ENCODE measurements at places on chromosomes 13 and 19.

GRCh38 chr13:65582160-65582559 lies 1648.0 kb downstream of the PCDH9 start:
- no peak for DNase-seq

DNA sequence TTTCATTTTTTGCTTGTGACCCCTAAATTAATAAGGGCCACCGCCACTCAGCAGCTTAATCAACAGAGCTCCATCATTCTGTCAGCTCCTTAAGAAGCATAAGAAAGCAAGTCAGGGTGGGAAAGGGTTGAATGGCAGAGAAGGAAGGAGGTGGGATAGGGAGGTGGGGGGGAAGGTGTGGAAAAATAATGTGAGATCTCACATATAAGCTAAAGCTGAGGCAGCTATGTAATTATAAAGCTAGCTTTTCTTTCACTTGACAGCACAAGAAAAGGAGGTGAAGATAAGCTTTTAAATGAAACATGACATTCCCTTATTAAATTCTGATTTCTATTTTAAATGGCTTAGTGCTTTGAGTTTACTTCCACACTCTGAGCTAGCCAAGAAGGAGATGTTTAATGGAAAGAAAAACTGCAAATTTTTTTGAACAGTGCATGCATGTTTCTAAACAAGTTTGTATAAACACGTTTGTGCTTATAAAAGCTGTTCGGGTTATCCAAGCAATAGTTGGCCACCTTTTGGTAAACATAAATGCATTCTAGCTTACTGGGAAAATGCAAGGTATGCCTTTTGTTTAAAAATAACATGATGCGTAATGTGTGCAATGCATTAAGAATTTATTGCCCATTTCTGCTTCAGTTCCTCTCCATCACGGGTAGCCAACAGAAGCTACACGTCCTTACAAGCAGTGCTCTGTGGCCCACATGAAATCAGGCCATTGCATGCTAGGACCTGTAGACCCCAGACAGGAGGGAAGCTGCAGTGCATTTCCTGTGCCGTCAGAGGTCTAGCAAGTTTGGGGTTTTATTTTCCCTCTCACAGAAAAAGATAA lies 96.2 kb downstream of the LHFPL6 start:
- DNase-seq, result no peak

DNA sequence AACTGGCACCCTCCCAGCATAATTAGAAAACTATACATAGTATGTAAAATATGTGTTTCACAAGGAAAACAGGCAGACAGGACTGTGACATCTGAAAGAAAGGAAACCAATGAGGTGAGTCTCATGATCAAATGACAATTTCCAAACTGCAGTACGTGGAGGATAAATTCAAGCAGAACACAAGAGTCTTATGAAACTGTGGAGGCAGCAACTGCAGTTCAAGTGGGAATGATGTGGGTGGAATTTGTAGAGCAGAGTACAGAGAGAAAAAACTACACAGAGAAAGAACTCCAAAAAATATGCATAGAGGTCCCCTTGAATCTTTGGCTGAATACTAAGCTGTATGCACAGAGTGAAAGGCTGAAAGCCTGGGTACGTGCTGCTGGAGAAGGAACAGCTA lies 9.7 kb downstream of the SIGLEC6 start:
- no peak for DNase-seq

- DNase-seq, result no peak
Measured at GRCh38 chr13:97242755-97243497, 20.8 kb downstream of the MBNL2 start.

- DNase-seq, result no peak
Measured at GRCh38 chr13:89052699-89053098, 1381.5 kb downstream of the SLITRK5 start.

DNA sequence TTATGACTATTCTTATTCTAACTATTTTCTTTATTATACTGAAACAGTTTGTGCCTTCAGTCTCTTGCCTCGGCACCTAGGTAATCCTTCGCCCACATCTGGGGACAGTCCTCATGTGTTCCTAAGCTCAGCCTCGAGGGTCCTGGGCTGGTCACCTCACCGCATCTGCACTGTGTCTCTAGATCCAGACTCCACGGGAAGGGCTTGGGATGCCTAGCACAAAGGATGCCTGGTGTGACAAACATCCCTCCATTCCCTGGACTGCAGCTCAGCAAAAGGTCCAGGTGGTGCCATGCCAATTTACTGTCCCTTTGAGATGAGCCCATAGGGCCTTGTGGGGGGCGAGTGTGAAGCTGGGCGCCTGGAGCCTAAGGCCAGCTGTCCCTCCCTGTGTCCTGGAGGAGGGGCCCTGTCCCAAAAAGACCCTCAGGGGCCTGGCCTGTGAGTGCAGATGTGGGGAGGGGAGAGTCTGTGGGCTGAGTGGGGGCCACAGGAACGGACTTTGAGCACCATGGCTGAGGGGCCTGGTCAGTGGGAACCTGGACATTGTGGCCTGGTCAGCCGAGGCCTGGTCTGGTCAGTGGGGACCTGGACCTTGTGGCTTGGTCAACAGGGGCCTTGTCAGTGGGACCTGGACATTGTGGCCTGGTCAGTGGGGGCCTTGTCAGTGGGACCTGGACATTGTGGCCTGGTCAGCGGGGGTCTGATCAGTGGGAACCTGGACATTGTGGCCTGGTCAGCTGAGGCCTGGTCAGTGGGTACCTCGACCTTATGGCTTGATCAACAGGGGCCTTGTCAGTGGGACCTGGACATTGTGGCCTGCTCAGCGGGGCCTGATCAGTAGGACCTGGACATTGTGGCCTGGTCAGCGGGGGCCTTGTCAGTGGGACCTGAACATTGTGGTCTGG lies 45.1 kb upstream of the TPM4 start:
- DNase-seq, result no peak

DNA sequence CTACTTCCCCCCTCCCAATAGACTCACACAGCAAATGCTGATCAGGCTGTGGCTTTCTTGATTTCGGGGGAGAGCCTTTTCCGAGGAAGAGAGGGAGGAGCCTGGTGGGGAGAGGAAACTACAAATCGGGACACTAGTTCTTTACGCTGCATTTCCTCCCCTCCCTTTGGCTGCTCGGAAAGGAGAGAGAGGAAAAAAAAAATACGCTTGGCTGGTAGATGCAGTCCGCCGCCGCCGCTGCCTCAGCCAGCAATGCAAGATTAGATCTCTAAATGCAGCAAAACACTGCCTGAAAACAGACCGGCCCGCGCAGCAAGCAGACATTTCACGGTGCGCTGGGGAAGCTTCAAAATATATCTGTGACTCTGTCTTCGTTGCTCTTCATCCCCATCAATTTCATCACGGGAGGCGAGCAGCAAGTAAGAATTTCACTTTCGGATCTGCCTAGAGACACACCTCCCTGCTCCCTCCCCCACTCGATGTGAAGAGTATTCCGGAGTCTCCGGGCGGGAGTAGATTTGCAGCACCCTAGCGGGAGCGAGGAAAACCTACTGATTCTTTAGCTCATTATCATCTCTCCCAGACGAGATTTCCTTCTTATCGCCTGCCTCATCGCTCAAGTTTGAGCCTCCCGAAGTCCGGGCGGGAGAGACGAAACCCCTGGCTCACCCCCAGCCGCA lies at the start of gene PCDH17:
TSS of gene PCDH17 (plus strand) at position 149 of the 680 bp plus-strand sequence. CDS start 803 bp downstream, outside the sequence.
- DNase-seq, result no peak

DNA sequence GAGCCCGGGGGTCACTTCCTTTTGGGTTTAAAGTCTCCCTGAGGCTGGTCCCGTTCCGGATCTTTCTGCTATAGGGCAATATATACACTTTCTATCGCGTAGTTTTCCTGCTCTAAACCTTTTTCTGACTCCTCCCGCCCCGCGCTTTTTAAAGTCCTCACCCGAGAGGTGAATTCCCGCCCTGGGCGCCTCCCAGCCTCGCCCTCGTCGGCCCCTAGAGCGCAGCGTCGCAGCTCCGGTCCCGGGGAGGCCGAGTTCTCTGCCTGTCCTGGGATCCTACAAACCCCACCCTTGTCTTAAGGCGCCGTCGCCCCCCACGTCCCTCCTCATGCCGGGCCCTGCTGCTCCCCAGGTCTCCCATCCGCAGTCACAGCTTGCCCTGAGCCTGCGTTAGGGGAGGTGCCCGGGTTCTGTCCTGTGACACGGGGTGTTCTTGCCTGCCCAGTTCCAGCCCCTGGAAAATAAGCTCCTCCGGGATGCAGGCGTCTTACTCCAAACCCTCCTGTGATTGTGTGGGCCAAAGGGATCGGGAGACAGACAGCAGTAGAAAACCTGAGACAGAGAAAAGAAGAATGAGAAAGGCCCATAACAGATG lies 491 bp downstream of the ZNF525 start:
- peak; percentile 6 for DNase-seq

- no peak for DNase-seq
Measured at GRCh38 chr13:112806739-112807652, 117.2 kb downstream of the ATP11A start.

DNA sequence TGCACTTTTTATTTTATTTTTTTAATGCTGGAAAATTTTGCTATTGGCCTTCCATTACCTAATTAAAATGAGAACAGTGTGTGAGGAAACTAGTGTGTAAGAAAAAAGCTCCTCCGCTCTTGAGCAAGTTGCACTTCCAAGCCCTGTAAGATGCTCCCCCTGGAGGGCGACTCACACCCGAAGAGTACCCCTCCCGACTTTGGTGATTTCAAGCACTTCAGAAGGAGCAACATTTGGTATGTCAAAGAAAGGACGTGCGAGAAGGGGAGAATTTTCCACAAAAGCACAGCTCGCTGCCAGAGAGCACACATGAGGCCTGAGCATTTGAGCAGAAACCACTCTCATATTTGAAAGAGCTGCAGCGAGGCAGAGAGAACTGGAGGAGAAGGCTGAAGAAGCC lies 504.4 kb downstream of the FGF9 start:
- no peak for DNase-seq

GRCh38 chr13:51323824-51324511 lies 15.5 kb upstream of the SERPINE3 start:
- DNase-seq, result no peak

GRCh38 chr13:43676320-43676719 lies 110.5 kb downstream of the ENOX1 start:
- no peak for DNase-seq

DNA sequence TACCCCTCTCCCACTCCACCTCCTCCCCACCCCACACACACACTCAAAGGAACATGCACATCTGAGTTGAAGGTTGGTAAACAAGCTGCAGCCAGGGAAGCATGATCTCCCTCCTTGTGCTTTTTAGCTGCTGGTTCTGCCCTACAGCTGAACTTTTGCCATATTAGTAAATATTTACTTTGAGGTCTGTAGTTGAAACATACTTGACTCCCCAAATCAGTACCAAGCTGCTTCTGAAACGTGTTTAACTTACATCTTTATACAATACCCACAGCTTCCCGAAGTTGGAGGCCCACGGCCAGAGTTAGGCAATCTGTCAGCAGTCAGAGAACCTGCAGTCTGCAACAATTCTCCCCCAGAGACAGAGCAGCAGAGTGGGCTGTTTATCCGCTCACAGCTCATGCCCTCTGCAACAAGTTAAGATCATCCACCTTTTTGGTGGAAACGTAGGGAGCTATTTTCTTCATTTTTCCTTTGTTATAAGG lies 1.5 kb upstream of the PCDH20 start:
- DNase-seq, result no peak

- no peak for DNase-seq
Measured at GRCh38 chr13:113791226-113791625, 32.2 kb downstream of the TMEM255B start.

- DNase-seq, result peak; percentile 40
Measured at GRCh38 chr13:45047394-45048310, 58.3 kb downstream of the GPALPP1 start.

DNA sequence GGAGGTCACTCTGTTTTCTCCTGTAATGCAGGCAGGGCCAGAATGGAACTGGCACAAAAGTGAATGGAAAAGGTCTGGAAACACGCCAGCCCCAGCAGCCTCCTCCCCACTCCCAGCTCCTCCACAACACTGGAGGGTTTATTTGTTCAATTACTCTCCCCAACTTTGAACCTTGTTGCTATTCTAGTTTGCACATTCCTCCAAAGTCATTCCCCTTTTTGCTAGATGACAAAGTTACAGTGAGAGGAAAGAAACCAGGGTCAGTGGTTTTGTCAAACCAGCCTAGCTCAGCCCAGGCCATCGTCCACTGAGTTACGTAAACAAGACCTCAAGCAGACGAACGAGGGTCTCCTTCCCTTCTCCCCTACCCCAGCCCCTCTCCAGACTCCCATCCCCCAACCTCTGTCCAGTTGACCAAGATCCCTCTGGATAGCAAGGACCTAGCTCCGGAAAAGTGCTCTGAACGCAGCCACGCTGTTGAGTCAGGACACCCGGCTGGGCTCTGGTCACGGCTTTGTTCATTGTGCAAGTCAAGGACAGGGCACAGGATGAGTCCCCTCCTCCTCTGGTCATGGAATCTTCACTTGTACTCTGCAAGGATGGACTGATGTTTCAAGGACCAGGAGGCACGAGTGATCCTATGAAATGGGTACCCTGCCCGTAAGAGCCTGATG lies 180.0 kb downstream of the USP12 start:
- no peak for DNase-seq

GRCh38 chr19:45825917-45826893 lies 11.1 kb upstream of the RSPH6A start:
- no peak for DNase-seq

DNA sequence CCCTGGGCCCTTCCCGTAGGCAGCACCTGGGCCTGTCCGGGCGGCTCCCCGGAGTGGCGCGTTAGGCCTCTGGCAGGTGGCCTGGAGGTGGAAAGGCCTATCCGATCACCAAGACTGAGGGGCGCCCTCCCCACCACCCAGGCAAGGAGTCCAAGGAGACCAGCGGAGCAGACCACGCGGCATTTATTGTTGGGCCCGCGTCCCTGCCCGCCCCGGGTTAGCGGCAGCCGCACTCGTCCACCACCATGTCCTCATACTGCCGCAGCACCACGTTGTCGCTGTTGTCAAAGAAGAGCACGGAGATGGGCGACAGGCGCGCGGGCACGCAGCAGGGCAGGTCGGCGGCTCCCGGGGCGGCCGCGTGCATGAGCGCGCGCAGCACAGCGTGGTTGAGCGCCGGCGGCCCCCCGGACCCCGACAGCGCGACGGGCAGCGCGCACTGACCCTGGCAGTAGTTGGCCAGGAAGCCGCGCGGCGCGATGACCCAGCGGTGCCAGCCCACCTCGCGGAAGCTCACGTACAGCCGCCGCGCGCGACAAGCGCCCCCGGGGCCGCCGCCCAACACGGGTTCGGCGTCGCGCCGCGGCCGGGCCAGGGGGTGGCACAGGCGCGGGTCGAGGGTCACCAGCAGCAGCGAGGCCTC lies 27.5 kb downstream of the CERS1 start:
- no peak for DNase-seq

DNA sequence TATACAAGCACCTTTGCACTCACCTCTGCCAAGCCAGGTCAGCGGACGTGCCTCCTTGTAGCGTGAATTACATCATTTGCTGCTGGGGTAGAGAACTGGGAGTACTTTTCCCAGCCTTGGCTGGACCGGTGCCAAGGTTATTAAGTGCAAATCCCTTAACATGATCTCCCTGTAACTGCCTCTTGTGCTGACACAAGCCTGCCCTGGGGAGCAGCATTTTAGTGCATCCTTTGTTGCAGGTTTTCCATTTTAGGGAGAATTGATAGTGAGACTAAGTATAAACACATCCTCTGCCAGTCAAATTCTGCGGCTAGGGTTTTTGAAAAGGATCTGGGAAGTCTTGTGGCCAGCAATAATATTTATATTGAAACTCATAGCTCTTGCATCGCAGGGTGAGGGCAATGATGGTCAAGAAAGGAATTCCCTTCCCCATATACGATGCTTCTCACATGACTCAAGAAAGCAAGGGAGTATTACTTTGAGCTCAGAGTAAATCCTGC lies 32.7 kb upstream of the DCLK1 start:
- no peak for DNase-seq

- DNase-seq, result no peak
Measured at GRCh38 chr13:21089830-21090229, 28.4 kb upstream of the LATS2 start.

- DNase-seq, result peak; percentile 64
Measured at GRCh38 chr19:6739390-6739882, at the start of gene TRIP10. Gene TRIP10 (plus strand): TSS chr19:6739680. CDS start chr19:6739762, 82 bp downstream.

Measured in stimulated activated CD8-positive, alpha-beta memory T cell treated with anti-CD3 and anti-CD28 coated beads, Interleukin-4, amount 100 ng/mL, for 1 hour (primary cell).